SJCRH30 (cell line): ENCODE measurements at places on chromosomes 4 and X. TPM values are rescaled to one million over a fixed set of nuclear protein-coding genes. Genes with fewer than 3 reads are reported as not detected.

GRCh38 chr4:22962295-22962694 lies 269.6 kb downstream of the GBA3 start:
- peak; percentile 24 for DNase-seq
- no peaks in the 10 kb centered on the region for H3K4me1 ChIP-seq

DNA sequence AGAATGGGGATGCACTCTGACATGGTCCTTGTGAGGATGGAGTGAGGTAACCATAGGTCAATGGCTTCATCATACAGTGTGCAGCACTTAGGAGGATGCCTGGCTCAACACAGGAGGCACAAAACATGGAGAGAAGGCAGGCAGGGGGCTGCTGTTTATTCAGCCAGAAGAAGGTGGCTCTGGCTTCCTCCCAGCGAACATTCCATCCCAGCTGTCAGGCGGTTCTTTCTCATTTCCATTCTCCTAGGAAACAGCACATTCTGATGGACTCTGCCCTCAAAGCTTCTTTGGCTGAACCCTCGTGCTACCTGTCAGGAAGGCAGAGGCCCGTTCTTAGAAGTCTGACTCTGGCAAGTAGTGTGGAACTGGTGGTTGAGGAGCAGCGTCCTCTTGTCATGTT lies 18.6 kb downstream of the STK32B start:
- no peak overlapping the region for H3K4me3 ChIP-seq
- no peaks in the 10 kb centered on the region for H3K27me3 ChIP-seq
- H3K27ac ChIP-seq: no peak overlapping the region
- no peaks in the 10 kb centered on the region for H3K4me1 ChIP-seq
- H3K36me3 ChIP-seq: no peaks in the 10 kb centered on the region
- no peak for DNase-seq

- DNase-seq: no peak
- H3K27me3 ChIP-seq: no peaks in the 10 kb centered on the region
- H3K27ac ChIP-seq: no peak overlapping the region
- H3K36me3 ChIP-seq: no peaks in the 10 kb centered on the region
- H3K4me3 ChIP-seq: no peak overlapping the region
Measured at GRCh38 chr4:170750519-170750918, 660.8 kb upstream of the AADAT start.

DNA sequence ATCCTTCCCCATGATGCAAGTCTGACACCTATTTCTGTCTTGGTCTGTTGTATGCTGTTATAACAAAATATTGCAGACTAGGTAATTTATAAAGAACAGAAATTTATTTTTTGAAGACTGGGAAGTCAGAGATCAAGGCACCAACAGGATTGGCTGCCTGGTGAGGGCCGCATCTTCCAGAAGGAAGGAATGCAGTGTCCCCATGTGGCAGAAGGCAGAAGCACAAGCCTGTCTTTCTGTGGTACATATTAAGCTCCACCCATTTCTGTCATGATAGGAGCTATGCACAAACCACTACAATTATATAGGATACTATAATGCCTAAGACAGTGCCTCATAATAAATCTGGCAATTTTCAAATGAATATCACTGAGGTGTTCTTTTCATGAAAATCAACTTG lies 502.3 kb upstream of the DIAPH2 start:
- H3K4me1 ChIP-seq: no peaks in the 10 kb centered on the region
- DNase-seq: peak; percentile 59
- H3K27me3 ChIP-seq: no peaks in the 10 kb centered on the region
- H3K4me3 ChIP-seq: no peak overlapping the region

DNA sequence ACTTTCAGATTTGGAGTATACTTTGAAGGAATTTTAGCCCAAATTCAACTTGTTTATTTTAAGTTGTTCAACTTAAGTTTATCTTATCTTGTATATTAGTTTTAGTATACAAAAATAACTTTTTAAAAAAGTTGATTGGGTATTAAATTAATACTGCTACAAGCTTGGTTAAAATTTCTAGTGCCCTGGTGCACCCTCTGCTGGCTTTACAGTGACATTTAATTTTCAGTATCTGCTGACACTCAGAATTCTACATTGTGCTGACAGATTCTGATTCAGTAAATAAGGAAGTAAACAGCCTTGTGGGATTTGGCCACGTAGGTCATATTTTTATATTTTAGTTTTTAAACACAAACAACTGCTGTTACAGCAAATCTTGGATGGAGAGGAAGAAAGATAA lies 2.9 kb downstream of the EDA start:
- H3K4me3 ChIP-seq: no peak overlapping the region
- H3K27me3 ChIP-seq: peaks cover 7% of the 10 kb centered on the region; the same call in 1 of the 2 replicates
- no peaks in the 10 kb centered on the region; the same call in 1 of the 2 replicates for H3K4me1 ChIP-seq
- DNase-seq: peak; percentile 19

DNA sequence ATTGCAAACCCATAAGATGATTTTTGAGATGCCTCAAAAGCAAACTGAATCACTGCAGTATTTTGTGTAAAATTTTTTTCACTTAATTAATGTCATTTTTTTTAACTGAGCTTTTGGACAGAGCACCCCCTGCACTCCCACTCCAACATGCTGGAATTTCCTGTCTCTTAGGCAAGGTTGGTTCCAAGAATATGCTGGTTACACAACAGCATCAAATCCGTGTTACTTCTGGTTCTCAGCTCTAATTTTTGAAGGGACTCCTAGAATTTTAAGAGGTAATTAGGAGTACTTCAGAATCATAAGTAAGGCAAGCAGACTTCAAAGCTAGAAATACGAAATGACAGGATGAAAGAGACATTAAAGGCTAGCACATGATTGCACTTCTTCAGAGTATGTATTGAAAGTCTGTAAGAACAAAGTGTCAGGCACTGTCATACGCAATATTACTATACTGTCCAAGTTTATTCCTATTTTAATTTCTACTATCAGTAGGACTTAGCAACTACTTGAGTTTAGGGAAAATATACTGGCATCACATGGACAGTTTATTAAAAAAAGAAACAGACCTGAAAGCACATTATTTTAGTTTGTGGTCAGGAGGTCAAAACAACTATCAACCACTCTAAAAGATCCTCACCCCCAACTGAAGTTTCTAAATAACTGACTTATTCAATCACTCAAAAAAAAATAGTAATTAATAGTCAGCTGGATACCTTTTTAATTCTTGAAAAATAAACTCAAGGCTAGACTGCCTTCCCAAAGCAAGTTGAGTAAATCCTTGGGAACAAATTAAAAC lies 1.6 kb upstream of the JCHAIN start:
- H3K27me3 ChIP-seq: peaks cover 7% of the 10 kb centered on the region; the same call in 1 of the 2 replicates
- no peaks in the 10 kb centered on the region for H3K4me1 ChIP-seq
- H3K27ac ChIP-seq: no peak overlapping the region
- H3K4me3 ChIP-seq: no peak overlapping the region
- no peak for DNase-seq

- no peak overlapping the region for H3K4me3 ChIP-seq
- no peaks in the 10 kb centered on the region for H3K36me3 ChIP-seq
- no peak for DNase-seq
- no peaks in the 10 kb centered on the region for H3K27me3 ChIP-seq
Measured at GRCh38 chr4:11179796-11180195, 248.9 kb downstream of the HS3ST1 start.

GRCh38 chr4:108696160-108696559 lies 45.8 kb downstream of the OSTC start:
- H3K27ac ChIP-seq: no peak overlapping the region
- H3K36me3 ChIP-seq: no peaks in the 10 kb centered on the region
- no peak overlapping the region for H3K4me3 ChIP-seq

DNA sequence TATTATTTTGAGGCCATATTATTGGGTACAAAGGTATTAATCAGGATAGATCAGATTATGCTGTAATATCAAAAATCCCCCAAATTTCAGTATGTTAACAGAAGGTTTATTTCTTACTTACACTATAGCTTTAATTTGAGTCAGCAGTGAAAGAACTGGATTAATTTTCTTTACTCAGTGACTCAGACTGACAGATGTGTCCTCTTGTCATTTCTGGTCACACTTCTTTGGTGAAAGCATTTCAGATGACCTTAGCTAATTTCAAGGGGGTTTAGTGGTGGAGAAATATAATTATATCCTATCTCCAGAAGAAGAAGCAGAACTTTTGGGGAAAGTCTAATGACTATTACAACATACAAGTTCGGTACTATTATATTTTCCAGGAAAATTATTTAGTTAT lies 12.4 kb downstream of the DDIT4L start:
- peaks cover 25% of the 10 kb centered on the region for H3K4me1 ChIP-seq
- no peaks in the 10 kb centered on the region for H3K27me3 ChIP-seq
- DNase-seq: peak; percentile 69
- no peak overlapping the region for H3K4me3 ChIP-seq
- no peaks in the 10 kb centered on the region for H3K36me3 ChIP-seq

- no peaks in the 10 kb centered on the region for H3K36me3 ChIP-seq
- H3K27me3 ChIP-seq: 0 out of 2 replicates have a peak, but pooled peaks cover 6% of the 10 kb centered on the region
- H3K4me1 ChIP-seq: no peaks in the 10 kb centered on the region
- H3K27ac ChIP-seq: no peak overlapping the region
Measured at GRCh38 chr4:56657128-56657527, 24.0 kb downstream of the HOPX start.

DNA sequence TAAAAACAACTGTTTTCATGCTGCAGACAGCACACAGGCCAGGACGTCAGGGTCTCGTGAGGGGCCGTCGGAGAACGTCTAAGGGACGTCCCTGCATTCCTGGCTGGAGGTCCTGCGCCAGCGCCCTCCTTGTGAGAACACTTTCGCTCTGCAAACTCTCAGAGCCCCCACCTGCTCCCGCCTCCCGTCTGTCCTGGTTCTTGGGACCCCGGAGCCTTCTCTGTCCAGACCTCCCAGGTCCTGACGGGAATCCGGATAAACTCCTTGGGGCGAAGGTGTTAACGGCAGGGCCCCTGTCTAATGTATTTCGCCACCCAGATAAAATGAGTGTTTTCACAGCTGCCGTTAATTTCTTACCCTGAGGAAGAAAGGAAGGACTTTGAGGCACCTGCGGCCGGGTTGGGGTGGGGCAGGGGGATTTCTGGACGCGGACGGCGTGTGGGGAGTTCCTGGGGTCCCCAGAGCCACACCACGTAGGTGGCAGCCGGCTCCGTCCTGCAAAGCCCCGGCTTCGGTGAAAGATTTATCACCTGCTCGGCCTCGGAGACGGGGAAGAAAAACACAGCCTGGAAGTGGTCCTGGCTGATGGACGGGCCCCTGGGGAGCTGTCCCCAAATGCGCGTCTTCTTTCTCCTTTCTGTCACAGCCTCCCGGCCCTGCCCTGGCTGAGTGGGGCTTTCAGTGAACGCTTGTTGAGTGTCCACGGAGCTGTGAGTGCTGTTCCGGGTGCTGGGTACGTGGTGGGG lies 35.1 kb upstream of the PPP2R3B start:
- DNase-seq: peak; percentile 54
- no peaks in the 10 kb centered on the region for H3K4me1 ChIP-seq
- no peaks in the 10 kb centered on the region for H3K27me3 ChIP-seq
- H3K4me3 ChIP-seq: no peak overlapping the region; the same call in 1 of the 2 replicates
- H3K36me3 ChIP-seq: no peaks in the 10 kb centered on the region
- H3K27ac ChIP-seq: no peak overlapping the region; the same call in 1 of the 2 replicates

DNA sequence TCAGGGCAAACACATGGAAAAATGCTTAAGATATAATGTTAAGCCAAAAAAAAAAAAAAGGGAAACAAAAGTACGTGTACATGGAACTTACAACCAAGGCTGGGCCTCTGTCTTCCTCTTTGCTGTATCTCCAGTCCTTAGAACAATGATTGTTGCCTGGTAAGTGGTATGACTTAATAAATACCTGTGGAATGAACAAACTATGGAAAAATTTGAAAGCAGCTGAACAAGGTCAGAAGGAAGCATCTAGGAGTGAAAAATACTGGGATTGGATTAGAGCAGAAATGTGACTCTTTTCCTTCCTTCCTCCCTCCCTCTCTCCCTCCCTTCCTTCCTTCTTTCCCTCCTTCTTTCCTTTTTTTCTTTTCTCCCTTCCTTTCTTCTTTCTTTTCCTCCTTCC lies 54.2 kb upstream of the SMIM10 start:
- no peaks in the 10 kb centered on the region for H3K36me3 ChIP-seq
- no peaks in the 10 kb centered on the region for H3K27me3 ChIP-seq
- no peak overlapping the region for H3K4me3 ChIP-seq

DNA sequence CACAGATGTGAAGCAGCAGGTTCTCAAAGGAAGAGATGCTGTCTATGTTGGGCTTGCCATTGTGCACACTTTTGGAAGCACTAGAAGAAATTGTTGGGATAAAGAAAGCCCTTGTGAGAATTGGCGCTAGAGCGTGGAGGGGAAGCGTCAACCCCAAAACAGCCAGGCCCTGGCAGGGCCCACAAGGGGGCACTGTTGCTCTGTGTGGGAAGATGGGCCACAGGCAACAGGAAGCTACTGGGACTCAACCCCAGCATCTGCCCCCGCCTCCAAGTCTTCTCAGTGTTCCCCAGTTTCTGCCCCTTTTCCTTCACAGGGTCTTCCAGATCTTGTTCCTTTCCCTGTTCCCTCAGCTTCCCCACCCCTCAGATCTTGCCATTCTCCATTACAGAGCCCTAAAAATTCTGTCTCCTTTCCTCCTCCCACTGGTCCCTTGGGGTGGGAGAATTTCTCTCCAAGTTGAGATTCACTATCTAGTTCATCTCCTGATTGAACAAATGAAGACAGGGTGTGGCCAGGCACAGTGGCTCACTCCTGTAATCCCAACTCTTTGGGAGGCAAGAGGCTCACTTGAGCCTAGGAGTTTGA lies 85.5 kb downstream of the STARD8 start:
- no peaks in the 10 kb centered on the region for H3K36me3 ChIP-seq
- H3K27ac ChIP-seq: no peak overlapping the region
- H3K4me1 ChIP-seq: no peaks in the 10 kb centered on the region
- H3K4me3 ChIP-seq: no peak overlapping the region
- H3K27me3 ChIP-seq: no peaks in the 10 kb centered on the region
- peak; percentile 82 for DNase-seq

DNA sequence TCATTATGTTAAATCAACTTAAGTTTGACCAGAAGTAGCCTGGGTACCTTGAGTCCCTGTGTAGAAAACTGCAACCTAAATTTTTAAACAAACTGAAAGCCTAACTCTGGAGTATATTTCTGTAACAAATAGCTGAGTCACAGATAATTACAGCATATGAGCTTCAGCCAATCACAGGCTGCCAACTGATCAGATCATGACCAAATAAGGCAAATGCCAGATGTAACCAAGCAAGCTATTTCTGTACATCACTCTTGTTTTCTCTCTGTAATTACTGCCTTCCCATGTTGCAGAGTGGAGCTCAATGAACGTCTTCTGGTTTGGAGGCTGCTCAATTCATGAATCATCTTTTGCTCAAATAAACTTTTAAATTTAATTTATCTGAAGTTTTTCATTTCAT lies 980.9 kb upstream of the DIAPH2 start:
- H3K36me3 ChIP-seq: no peaks in the 10 kb centered on the region
- H3K27me3 ChIP-seq: no peaks in the 10 kb centered on the region
- no peaks in the 10 kb centered on the region for H3K4me1 ChIP-seq
- H3K4me3 ChIP-seq: no peak overlapping the region
- no peak overlapping the region for H3K27ac ChIP-seq

ZCCHC12 gene
- total RNA-seq: 0.30 and 0.34 TPM in 2 replicates

RAP1GDS1 gene
- 59.3 and 73.0 TPM in 2 replicates for total RNA-seq

USP17L28 gene
- total RNA-seq: not detected in 2 replicates

SHROOM3 gene
- total RNA-seq: 22.8 and 23.0 TPM in 2 replicates

MAGEA2B gene
- 2.2 and 4.7 TPM in 2 replicates for total RNA-seq

FBXW7 gene
- total RNA-seq: 26.5 and 35.0 TPM in 2 replicates

GPR119 gene
- total RNA-seq: not detected in 2 replicates
